ENCODE measurements at places on chromosomes 16 and 17. TPM values are rescaled to one million over a fixed set of nuclear protein-coding genes. Genes with fewer than 3 reads are reported as not detected.

Gene EVPLL
- not detected for total RNA-seq

Gene EPOP
- 0.83 TPM for total RNA-seq

Gene ACBD4
- 9.3 TPM for total RNA-seq

Gene RRAD
- 13.5 TPM for total RNA-seq

Gene HOXB2
- 0.85 TPM for total RNA-seq

Gene PIPOX
- 2.6 TPM for total RNA-seq

Gene ENGASE
- total RNA-seq, result 18.0 TPM

Gene KRT12
- not detected for total RNA-seq

Gene CRAMP1
- total RNA-seq, result 5.3 TPM

Gene SLC52A1
- total RNA-seq, result 0.14 TPM

Gene TEFM
- total RNA-seq, result 6.8 TPM

Gene PABPN1L
- not detected for total RNA-seq

Gene JPH3
- total RNA-seq, result under 0.01 TPM

Gene SMIM36
- not detected for total RNA-seq

Gene SDR42E2
- total RNA-seq, result under 0.01 TPM

Gene KRT15
- total RNA-seq, result 0.74 TPM

Gene UTS2R
- total RNA-seq, result not detected

Gene FBXO39
- total RNA-seq, result 0.14 TPM

Gene OTOP2
- not detected for total RNA-seq

Gene WNT9B
- not detected for total RNA-seq

Gene PITPNM3
- total RNA-seq, result 0.14 TPM

Gene RNF227
- 2.8 TPM for total RNA-seq

Gene SYCE1L
- 0.46 TPM for total RNA-seq

Gene DRC3
- 0.55 TPM for total RNA-seq

Gene AIPL1
- total RNA-seq, result not detected

Gene SLC5A10
- total RNA-seq, result under 0.01 TPM

Gene GGA3
- 9.0 TPM for total RNA-seq

Gene TP53TG3
- not detected for total RNA-seq

Gene SOX9
- 0.65 TPM for total RNA-seq

Gene KRTAP4-6
- not detected for total RNA-seq

Gene MYCBPAP
- total RNA-seq, result 1.6 TPM

Gene CBX2
- total RNA-seq, result 0.28 TPM

Gene HSF4
- total RNA-seq, result 13.2 TPM

Gene TMEM220
- total RNA-seq, result 2.4 TPM

Gene METRNL
- 129 TPM for total RNA-seq

Gene EPN3
- not detected for total RNA-seq

Gene PPM1E
- 0.09 TPM for total RNA-seq

Gene NKIRAS2
- 23.9 TPM for total RNA-seq

Gene RPS6KB1
- 23.3 TPM for total RNA-seq

Gene ST6GALNAC1
- not detected for total RNA-seq

Gene C16orf82
- total RNA-seq, result not detected

Gene CCL14
- total RNA-seq, result not detected

Gene GPR179
- under 0.01 TPM for total RNA-seq

Gene ASGR2
- total RNA-seq, result not detected

Gene CRYBA1
- not detected for total RNA-seq

Gene GJD3
- total RNA-seq, result 1.8 TPM

Gene GUCY2D
- total RNA-seq, result under 0.01 TPM
